NCI-H510A (cell line): ENCODE measurements at places on chromosomes 2 and 18.

GRCh38 chr2:79162132-79162531 is 2.6 kb upstream of the REG3A start:
- DNase-seq = no peak

DNA sequence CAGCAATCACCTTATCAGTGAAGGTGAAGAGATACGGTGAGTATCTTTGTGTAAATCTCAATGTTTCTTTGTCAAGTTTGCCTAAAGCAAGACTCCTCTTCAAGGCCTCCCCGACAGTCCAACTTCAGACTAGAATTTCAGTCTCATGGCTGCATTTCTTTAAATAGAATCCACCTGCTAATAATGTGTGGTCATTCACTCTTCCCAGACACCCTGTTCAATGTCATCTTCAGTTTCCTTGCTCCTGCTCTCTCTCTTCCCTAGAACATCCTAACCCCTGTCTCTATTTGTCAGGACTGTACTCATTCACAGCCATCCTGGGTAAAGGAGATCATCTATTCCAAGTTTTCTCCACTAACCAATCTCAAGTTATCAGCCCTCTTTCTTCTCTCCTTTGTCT is 267.3 kb downstream of the EN1 start:
- DNase-seq = no peak

GRCh38 chr2:233221378-233222063 is 30.0 kb upstream of the ATG16L1 start:
- DNase-seq = no peak

GRCh38 chr2:132732694-132733093 is 62.7 kb upstream of the LYPD1 start:
- DNase-seq = no peak

DNA sequence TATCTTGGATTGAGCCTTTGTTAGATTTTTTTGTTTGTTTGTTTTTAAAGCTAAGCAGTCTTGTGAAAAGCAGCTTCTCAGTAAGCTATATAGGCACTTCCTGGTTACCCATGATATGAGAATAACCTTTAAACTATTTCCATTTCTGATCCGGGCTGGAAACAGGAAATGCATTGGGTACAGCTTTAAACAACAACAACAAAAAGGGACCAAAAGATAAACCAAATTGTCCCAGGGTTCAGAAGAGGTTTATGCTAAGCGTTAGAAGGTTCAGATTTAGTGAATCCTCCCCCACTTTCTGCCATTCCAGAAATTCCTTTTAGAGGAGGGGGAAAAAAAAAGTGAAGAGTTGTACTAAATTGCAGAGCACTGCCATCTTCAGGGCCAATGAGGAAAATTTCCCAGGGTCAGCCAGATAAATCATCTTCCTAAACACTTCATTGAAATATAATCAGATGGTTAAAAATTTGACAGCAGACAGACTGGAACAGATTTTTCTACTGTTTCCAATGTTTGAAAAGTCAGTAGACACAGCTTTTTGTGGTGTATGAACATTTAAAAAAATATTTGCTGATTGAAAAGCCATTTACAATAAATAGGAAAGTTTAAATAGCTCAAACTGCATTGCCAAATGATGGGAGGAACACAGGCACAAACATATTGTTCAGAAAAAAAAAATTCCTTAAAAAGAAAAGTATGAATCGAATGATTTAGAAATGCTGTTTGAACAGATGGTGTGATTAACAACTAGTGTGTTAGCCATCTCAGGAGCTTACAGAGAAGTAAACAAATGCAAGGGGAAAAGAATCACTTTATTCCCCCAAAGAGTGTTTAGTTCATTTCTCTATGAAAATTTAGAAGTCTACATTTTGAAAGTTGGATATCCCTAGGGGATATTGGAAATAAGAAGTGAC is 189.9 kb upstream of the TANK start:
- DNase-seq = no peak
